ENCODE measurements at places on chromosomes 1 and 21.

GRCh38 chr1:17831597-17831996, 76.5 kb downstream of the ACTL8 start:
- DNase-seq: peak; percentile 64

DNA sequence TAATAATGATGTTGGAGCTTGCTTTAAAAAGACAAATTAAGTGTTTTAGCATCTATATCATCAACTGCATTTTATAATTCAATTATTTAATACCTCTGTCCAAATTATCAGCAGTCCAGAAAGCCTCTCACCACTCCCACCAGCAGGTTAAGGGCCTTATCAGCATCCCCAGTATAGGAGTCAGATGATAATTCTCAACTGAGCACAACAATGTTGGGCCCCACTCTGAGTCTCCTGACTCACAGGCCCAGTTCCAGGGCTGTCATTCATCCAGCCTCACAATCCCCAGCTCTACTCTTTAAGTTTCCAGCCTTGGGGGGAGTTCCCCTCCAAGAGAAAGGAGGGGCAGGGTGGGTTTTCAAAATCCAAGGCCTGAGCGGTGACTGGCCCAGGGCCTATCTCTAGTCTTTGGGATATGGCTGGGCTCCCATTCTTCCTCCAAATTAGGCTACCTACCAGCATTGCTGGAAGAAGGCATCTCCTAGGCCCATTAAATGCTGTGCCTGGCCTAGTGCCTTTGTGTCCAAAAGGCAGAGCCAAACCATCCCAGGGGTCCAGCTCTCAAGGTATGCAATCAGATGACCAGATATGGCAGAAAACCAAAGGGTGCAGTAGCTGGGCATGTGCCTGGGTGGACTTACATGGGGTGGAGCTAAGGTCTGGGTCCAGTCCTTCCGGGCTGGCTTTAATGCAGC, 134.1 kb downstream of the GLUL start:
- no peak for DNase-seq

DNA sequence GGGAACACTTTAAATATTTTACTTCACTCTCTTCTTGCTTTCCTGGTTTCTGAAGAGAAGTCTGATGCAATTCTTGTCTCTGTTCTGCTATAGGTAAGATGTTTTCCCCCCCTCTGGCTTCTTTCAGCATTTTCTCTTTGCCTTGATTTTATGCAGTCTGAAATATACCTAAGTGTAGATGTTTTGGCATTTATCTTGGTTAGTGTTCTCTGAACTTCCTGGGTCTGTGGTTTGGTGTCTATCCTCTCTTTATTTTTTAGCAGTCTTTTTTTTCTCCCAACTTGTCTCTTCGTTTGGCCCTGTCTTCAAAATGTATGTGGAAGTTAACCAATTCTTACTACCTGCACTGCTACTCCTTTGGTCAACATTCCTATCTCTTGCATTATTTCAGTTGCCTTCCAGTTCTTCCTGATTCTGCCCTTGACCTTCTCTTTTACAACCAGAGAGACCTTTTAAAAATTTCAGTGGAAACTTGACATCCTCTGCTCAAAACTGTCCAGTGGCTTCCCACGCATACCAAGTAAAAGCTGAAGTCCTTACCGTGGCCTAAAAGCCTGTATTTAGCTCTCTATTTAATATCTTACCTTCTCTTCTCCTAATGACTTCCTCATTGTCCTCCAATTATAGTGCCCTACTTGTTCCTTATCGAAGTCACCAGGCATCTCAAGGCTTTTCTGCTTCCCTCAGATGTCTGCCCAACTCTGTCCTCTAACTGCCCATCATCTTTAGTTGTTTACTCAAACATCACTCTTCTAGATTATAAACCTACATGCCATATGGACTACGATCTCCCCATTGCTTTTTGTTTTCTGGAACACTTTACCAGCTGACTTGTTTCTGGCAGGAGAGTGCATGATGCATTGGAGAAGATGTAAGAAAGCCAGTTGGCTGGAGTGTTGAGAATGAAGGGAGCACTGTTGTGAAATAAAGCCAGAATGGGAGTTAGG, 40.9 kb downstream of the RAP1A start:
- no peak for DNase-seq

DNA sequence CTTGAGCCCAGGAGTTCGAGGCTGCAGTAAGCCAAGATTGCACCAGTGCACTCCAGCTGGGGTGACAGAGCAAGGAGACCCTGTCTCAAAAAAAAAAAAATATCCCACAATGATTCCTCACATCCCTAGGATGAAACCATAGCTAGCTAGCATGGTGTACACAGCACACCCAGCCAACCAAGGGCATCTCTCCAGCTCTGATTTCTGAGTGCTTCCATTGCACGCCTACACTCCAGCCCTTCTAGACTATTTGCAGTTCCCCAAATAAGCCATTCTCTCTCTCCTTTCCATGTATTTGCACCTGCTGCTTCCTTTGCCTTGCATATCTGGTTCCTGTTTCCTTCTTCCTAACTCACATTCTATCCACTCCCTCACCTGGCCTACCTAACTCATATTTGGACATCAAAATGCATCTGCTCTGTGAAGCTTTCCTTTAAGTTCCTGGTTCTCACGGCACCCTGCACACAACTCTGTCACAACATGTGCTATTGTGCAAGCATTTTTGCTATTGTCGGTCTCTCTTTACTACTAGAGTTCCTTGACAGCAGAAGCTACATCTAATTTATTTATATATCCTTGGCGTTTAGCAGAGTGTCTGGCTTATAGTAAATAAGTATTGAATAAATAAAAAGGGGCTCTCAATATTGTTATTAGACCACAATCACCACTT, 2.4 kb upstream of the ELAPOR1 start:
- DNase-seq: no peak

- DNase-seq: no peak
Observed at GRCh38 chr1:12469990-12470389, 148.0 kb downstream of the DHRS3 start.

DNA sequence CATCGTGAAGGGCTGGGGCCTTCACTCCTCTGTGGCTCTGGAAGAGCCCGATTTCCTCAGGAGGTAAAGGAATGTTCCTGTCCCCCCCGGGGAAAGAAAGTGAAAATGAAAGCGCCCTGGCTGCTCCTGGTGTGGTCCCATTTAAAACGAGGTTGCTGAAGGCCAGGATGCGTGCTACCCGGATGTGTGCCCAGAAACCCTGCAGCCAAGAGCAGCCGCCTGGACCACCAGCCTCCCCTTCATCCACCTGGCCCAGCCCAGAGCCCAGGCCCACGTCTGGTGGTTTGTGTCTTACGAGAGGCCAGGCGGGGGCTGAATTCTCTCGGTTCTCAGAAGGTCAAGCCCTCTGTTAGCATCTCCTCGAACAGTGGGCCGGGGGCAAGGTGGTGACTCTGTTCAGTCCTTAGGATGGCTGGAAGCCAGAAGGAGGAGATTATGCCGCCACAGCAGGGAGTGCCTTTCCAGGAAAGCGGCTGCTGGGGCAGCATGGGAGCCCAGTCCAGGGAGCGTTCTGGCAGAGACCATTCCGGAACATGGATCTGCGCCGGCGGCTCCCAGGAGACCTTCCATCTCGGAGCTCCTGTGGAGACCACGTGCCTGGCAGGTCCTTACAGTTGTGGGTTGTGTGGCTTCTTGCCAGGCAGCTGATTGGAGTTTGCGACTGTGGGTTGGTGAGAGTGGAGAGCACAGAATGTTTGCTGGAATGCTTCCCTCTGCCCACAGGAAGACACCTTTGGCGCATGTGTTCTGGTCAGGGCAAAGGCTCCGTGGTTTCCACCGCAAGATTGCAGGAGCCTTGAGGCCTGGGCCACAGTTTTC, 1.4 kb downstream of the GUK1 start:
- peak; percentile 31 for DNase-seq

GRCh38 chr1:147753081-147753480, 7.3 kb downstream of the GJA5 start:
- DNase-seq: no peak

- no peak for DNase-seq
Observed at GRCh38 chr1:85179522-85179921, 21.3 kb downstream of the SYDE2 start.

GRCh38 chr1:145786271-145786670, 37.6 kb downstream of the RNF115 start:
- DNase-seq: no peak

- peak; percentile 9 for DNase-seq
Observed at GRCh38 chr21:16159213-16159970, 429.6 kb downstream of the USP25 start.
